ENCODE measurements at places on chromosomes 5 and 9.

DNA sequence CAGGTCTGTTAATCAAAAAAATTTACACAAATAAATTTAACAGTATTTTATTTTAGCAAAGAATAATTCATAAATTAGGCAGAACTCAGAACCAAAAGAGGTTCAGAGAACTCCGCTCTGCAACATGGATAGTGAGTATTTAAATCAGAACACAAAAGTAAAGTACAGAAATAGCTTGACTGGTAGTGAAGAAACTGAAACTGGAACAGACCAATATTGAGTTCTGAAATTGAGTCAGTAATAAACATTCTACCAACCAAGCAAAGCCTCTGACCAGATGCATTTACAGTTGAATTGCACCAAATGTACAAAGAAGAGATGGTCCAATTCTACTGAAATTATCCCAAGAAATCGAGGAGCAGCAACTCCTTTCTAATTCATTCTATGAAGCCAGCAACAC lies 1542.8 kb downstream of the EFNA5 start:
- no peak for DNase-seq

DNA sequence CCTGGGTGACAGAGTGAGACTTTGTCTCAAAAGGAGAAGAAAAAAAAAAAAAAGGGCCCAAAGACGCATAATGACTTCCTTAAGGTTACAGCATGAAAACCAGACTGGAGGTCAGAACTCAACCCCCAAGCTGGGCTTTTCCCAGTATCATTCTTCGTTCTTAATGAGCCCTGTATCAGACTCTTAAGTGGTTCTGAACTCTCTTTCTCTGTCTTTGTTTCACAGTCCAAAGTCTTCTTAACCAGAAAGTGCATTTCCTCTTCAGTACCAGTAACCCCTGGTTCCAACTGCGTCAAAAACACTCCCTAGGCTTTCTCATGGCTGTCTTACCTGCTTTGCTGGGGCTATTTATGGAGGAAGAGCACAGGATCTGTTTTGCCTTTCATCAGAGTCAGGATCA lies 38.4 kb upstream of the SHB start:
- no peak for DNase-seq

DNA sequence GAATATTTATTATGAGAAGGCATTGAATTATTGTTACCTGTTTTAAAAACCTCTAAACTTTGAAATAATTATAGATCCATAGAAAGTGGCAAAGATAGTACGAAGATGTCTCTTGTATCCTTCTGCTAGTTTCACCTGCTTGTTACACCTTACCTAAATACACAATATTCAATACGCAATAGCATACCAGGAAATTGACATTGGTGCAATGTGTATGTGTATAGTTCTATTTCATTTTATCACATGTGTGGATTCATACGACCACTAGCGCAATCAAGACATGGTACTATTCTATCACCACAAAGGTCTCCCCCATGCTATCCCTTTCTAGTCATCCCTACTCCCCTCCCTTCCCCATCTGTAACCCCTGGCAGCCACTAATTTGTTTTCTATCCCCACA lies 8.5 kb upstream of the OR2S2 start:
- no peak for DNase-seq

DNA sequence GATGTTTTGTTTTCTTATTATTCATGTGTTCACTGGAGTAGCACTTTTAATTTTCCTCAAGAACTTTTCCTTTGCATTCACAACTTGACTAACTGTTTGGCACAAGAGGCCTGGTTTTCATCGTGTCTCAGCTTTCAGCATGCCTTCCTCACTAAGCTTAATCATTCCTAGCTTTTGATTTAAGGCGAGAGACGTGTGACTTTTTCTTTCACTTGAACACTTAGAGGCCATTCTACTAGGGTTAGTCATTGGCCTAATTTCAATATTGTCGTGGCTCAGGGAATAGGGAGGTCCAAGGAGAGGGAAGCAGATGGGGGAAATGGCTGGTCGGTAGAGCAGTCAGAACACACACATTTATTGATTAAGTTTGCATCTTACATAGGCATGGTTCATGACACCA lies 94.0 kb downstream of the ZNF462 start:
- no peak for DNase-seq

DNA sequence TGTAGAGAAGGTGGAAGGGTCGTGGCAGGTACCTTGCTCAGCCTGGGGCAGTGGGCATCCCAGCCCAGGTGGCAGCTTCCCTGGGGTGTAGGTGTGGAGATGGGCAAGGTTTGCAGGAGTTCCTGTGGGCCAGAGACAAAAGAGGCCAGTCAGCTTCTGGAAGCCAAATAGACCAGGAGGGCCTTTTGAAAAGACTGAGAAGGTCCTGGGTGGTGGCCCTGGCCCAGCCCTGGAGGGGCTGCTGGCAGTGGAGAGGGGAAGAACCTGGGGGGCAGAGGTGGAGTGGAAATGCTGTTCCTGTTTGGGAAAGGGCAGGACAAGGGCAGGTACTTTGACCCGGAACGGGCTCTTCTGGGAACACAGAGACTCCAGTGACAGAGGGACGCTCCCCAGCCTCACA lies 7.0 kb upstream of the IL3 start:
- DNase-seq: no peak

GRCh38 chr5:62521319-62521718 lies 57.3 kb upstream of the LRRC70 start:
- DNase-seq: no peak

DNA sequence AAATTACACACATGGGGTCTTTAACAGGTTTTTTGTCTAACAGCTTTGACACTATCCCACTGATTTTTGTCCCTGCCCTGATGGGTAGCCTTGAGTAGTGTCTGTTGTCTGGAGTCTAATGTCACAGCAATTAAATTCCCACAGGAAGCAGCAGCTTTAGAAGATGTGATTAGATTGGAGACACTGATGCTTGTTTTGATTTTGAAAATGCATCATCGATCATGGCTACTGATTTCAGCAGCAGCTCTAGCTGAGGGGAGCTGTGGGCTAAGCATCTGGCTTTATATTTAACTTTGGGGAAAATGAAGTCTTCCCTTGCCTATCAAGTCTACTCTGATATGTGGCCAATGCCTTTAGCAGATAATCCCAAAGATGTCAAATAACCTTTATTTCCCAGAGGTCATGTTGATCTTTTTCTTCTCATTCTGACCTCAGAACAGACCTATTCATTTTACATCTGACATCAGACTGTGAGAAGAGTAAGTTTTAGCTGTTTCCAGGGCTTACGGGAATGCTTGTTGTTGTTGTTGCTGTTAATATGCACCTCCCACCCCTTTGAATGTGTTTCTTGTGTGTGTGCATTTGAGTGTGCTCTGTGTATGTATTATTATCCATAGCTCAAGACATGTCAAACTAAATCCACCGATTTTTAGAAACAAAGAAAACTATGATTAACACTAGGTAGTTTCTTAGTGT lies 704.9 kb upstream of the NUDT12 start:
- DNase-seq: no peak

DNA sequence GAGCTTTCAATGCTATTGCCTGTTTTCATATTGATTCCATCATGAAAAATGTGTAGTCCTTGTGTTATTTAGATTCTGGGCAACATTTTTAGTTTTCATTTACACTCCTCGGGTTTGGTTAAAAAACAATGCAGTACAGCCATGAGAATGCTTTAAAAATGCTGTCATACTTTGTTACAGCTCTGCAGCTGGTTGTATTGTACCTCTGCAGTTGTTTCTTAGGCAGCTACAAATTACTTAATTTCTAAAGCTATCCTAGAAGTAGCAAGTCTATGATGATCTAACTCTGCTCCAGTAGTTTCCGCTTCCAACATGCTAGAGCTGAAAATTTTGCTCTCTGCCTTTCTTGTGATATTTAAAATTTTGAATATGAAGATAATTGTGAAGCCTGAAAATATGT lies 20.2 kb downstream of the SNX18 start:
- DNase-seq: no peak

DNA sequence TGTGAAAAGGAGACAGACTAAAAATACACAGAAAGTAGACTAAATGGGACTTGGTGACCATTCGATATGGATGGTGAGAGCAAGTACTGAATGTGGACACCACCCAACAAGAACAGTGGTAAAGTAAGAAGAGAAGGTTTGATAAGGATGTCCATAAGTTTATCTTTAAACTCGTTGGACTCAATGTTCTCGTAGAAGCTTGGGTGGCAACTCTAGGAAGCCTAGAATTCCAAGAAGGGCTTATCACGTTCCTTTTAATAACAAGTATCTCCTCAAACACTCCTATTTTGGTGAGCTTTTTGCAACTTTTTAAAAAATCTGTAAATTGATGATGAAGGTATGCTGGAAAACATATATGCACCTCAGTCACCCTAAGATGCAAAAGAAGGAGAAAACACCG lies 108.6 kb upstream of the CDH6 start:
- no peak for DNase-seq

- no peak for DNase-seq
Observed at GRCh38 chr5:89315286-89316100, 432.5 kb upstream of the MEF2C start.

- DNase-seq: no peak
Observed at GRCh38 chr5:56900395-56900794, 9.0 kb upstream of the SETD9 start.

- no peak for DNase-seq
Observed at GRCh38 chr5:133347039-133347438, 265.3 kb downstream of the FSTL4 start.

DNA sequence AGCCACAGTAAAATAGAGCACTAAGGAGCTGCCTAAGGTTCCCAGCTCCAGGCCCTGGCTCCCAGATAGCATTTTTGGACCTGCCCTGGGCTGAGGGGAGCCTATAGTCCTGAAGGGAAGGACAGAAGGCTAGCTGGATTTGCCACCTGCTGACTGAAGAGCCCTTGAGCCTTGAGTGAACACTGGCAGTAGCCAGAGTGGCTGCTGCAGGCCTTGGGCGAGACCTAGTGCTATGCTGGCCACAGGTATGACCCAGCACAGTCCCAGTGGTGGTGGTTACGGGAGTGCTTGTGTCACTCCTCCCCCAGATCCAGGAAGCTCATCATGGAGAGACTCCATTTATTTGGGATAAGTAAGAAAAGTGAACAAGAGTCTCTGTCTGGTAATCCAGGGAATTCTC lies 10.3 kb upstream of the STX17 start:
- no peak for DNase-seq

DNA sequence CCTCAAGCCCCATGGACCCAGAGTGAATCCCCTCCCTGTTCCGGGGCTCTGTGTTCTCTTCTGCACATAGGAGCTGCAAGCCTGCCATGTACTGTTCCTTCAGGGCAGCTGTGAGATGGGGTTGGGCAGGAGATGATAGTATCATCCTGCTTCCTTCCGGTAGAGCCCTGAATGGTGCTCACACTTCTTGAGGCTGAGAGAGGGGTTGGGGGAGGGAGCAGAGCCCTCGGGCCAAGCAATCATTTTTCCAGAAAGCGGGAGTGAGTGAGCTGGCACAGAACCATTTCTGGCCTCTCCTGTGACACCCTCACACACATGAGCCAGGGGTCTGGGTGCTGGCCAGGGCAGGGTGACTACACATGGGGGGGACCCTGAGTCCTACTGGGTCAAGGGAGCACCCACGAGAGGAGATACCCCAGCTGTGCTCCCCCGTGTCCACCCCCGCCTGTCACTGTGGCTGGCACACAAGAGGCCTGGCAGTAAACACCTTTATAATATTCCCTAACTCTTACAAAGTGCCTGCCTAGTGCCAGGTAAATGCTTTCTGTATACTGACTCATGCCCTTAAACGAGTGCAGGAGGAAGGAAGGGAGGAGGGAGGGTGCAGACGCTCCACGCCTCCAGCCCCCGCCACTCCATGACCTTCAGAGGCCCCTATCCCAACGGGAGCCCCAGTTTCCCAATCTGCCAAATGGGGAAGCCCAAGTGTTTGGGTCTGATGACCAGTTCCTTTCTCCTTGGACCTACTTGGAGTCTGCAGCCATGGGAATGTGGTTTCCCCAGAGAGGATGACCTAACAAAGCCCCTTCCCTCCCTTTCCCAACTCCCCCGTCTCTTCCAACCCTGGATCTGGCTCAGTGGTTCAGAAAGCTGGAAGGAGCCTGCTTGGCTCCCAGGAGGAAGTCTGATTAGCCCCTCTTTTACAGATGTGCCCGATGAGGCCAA lies 15.5 kb downstream of the AKNA start:
- DNase-seq: no peak

- DNase-seq: no peak
Observed at GRCh38 chr5:158162026-158162425, 303.1 kb upstream of the CLINT1 start.

DNA sequence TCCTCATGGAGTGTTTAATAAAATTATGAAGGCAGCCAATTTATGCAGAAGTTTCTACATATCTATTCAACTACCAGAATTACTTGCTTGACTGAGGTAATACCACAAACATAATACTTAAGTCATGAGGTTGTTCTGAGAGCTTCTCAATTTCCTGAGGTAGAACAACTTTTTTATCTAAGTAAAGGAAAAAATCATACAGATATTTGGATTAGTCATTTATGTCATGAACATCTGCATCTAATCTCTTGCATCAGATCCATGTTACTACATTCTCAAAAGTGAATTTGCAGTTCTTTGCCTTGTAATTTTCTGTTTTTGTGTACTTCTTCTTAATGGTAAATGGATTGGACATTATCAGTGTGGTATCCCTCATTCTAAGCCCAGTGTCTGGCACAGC lies 60.4 kb upstream of the RGMB start:
- no peak for DNase-seq

DNA sequence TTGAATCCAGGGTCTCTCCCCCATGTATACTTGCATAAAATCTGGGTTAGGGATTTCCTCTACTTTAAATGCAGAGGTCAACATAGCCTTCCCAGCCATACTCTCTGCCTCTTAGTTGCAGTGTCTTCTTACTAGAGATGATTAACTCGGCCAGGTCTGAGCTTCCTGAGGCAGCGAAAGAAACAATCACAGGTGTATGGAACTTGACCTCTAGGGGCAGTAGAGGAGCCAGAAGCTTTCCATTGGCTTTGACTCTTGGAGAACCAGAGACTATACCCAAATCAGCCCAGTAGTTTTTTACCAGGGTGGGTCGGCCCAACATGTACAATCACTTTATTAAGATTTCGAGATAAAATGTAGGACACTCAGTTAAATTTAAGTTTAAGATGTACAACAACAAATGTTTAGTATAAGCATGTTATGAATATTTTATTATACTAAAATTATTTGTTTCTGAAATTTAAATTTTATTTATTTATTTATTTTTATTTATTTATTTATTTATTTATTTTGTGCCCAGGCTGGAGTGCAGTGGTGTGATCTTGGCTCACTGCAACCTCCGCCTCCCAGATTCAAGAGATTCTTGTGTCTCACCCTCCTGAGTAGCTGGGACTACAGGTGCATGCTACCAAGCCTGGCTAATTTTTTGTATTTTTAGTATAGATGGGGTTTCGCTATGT lies 48.0 kb upstream of the DMRT3 start:
- DNase-seq: no peak

DNA sequence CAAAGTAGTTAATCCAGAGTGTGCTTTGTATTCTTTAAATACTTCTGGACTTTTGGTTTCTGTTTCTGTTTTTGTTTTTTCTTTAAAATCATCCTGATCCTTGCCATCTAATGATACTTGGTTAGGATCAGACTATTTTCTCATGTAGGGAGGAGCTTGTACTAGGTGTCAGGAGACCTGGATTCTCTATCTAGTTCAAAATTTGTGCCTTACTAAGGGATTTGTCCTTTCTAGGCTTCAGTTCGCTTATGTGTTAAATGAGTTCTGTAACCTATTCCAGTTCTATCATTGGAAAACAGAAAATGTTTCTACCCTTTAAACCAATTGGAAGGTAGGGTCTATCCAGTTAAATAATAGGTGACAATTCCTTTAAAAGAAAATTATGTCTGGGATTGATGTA lies 3.3 kb upstream of the MEF2C start:
- DNase-seq: no peak

GRCh38 chr5:176161431-176161830 lies 76.8 kb upstream of the SIMC1 start:
- no peak for DNase-seq
